ENCODE measurements at places on chromosomes 11 and 22.

DNA sequence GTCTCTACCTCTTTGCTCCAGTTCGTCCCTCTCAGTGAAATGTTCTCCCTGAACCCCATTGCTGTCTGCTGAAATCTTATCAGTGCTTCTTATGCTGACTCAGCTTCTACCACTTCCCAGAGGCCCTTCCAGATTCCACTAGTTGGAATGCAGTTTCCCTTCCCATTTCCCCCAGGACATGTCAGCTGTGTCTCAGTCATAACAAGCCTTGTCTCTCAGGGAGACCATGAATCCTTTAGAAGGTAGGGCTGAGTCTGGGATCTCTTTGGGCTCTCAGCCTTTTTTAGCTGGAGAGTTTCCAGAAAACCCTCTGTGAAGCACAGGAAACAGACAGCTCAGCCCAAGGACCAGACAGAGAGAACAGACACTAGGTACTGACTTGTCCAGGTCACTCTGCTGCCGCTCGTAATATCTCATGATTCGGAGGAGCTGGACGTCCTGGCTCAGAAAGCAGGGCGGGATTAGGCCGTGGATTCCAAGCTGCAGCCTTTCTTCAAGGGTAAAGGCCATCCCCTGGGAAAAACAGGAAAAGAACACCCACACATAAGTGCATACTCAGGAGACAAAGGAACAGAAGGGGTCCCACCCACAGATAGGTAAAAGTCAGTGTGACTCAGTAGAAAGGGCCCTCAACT lies 113.0 kb downstream of the ME3 start:
- DNase-seq: no peak

DNA sequence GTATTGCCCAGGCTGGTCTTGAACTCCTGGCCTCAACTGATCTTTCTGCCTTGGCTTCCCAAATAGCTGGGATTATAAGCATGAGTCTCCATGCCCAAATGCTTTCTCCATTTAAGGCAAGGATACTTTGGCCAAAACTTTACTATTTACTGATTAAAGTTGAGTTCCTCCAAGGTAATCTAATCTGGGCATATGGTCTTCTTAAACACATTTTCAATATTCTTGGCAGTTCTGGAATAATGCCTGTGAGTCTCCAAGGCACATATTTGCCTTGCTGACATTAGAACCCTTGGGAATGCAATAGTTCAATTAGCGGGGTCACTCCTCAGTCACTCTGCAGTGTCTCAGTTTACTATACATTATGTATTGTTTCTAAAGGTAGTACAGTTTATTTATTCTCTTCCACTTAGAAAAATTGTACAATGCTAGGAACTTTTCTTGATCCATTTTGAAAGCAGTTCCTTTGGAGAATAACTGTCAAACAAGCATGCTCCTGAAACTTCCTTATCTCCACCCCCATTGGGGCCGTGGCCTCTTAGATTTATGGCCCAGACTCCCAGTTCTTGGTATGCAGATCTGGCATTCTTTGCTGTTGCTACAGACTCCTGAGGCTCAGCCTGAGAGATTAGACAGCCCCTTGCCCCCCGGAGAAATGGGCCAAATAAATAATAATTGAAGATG lies 13.1 kb upstream of the RAB38 start:
- no peak for DNase-seq

DNA sequence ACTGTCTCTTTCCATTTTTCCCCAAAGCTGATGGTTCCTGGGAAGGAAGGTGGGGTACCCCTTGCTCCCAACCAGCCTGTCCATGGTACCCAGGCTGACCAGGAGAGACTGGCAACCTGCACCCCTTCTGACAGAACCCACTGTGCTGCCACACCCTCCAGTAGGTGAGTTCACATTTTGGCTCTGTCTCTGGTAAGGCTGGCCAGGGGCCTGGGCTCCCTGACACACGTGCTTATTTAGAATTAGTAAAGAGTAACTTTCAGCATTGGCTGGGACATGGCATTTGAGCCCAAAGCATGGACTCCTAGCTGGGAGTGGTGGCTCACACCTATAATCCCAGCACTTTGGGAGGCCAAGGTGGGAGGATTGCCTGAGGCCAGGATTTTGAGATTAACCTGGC lies 35.1 kb downstream of the ARHGAP1 start:
- no peak for DNase-seq

- no peak for DNase-seq
These were observed 12.2 kb downstream of the SMTN start for GRCh38 chr22:31093086-31093850.

- DNase-seq: no peak
These were observed 44.6 kb downstream of the KCNQ1OT1 start for GRCh38 chr11:2655016-2655719.

DNA sequence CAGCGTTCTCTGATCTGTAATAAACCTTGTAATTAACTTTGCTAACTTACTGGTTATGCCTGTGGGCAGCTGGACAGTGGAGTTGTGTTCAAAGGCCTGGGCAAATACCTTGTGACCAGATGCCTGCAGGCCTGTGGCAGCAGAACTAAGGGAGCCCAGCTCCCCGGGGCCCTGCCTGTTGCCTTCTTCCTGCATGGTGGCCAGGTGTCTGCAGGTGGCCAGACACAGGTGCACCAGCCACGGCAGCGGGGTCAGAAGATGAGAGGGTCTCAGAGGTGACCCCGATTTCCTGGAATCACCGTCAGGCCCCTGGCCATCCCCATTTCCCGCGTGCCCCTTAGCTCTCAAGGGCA lies 127.2 kb downstream of the OSBP2 start:
- DNase-seq: no peak

- no peak for DNase-seq
These were observed 47.8 kb downstream of the DBX1 start for GRCh38 chr11:20112291-20113148.

GRCh38 chr11:111944651-111945051 lies 7.5 kb downstream of the DIXDC1 start:
- no peak for DNase-seq

DNA sequence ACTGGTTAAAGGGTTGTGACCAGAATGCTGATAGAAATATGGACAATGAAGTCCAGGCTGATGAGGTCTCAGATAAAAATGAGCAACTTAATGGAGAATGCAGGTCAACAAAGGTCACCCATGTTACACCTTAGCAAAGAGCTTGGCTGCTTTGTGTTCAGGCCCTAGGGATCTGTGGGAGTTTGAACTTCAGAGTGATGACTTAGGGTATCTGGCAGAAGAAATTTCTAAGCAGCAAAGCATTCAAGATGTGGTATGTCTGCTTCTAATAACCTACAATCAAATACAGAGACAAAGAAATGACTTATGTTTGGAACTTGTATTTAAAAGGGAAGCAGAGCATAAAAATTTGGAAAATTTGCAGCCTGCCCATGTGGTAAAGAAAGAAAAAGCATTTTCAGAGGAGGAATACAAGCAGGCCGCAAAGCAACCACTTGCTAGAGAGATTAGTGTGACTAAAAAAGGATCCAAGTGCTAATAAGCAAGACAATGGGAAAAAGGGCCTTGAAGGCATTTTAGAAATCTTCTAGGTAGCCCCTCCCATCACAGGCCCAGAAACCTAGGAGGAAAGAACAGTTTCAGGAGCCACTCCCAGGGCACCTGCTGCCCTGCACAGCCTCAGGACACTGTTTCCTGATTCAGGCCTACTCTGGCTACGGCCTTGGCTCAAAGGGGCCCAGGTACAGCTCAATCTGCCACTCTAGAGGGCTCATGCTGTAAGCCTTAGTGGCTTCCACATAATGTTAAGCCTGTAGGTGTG lies 41.3 kb downstream of the TNKS1BP1 start:
- no peak for DNase-seq

All from HepG2 (cell line).